ENCODE measurements at places on chromosomes 11 and 22.

DNA sequence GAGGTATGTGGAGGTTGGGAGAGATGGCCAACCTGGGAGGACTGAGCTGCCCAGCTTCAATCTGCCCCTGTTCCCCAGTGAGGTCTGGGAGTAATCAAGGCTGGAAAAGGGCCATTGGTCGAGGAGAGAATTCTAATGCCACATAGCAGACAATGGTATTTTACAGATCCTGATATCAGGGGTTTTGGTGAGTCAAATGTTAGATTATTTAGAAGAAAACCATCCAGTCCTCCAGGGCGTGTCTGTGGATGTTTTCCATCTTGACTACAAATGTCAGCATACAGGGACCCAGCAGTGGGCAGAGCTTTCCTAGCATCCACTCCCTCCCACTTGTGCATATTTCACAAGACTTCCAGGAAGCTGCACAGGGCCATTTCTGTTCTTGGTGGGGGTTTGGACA lies 107.9 kb downstream of the SCN3B start:
- DNase-seq: no peak

DNA sequence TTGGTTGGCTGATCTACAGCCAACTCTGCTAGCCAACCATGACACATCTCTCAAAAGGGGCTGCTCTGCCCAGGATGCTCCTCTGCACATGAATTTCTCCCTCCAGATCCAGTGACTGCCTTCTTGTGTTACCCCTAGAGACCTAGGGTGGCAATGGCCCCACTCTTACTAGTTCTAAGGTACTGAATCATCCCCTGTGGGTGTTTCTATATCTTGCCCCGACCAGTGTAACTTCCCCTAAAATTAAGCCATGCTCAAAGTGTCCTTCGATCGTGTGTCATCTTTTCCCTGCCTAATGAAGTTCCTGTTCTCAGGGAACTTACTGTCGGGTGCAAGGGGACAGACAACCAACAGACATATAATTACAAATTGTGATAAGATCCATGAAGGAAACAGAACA lies 113.3 kb downstream of the FAM76B start:
- no peak for DNase-seq

DNA sequence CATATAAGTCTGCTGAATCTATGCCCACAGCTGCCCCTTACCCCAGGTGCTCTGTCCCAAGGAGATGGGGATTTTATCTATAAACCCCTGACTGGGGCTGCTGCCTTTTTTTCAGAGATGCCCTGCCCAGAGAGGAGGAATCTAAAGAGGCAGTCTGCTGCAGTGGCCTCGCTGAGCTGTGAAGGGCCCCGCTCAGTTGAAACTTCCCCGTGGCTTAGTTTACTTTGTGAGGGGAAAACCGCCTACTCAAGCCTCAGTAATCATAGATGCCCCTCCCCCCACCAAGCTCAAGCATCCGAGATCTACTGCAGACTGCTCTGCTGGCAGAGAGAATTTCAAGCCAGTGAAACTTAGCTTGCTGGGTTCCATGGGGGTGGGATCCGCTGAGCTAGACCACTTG lies 7.4 kb upstream of the SCGB1D4 start:
- DNase-seq: no peak

- no peak for DNase-seq
Measured at GRCh38 chr11:112270551-112271180, 10.0 kb upstream of the PLET1 start.

DNA sequence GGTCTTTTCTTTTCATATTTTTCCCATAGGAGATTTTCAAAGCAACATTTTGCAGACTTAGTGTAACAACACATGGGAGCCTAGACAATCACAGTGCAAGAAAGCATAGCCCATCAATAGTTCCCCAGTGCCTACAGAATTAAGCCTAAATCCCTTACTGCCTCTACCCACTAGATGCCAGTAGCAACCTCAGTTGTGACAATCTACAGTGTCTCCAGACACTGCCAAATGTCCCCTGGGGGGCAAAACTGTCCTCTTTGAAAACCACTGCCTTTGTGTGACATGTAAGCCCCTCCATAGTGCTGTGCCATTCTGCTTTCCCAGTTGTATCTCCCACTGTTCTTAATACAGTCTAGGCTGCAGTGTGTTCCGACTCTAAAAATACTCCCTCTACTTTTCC lies 1329.0 kb downstream of the LRRC4C start:
- no peak for DNase-seq

DNA sequence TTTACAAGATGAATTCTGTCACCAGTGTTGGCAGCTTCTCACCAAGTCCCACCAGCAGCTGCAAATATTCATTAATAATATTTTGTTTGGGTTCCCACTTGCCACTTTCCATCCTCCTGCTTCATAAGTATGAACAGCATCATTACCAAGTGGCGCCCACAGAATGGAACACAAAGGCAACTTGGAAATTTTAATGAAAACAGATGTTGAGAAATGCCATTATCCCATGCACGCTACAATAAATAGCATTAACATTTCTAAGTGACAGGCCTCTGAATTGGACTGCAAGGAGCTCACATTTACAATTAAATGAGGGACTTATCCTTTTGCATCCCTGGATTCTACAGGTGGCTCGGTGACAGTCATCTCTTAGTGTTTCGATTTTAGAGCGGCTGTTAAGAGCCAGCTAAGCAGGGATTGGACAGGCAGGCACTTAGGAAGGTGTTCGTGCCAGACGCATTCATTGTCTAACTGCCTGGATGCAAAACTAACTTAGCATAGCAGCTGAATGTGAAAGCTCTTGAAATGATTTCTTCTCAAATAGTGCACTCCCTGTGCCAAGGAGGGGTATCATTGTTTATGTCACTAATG lies 170.3 kb downstream of the KIRREL3 start:
- no peak for DNase-seq

DNA sequence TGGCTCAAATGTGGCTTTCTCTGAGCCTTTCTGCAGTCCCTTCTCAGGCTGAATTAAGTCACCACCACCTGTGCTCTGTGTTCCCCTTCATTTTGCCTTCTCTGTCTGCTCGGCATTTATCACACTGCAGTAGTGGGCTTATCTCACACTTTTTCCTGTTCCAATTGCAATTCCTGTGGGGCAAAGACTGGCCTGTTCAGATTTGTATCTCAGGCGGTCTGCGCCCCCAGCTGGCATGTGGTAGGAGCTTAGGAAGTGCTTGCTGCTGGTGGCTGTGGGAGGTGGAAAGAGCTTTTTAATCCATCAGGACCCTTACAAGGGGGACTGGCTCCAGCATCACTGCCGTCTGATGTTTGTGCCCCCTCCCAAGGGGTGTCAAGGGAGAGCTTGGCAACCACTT lies 21.2 kb downstream of the BMAL1 start:
- DNase-seq: no peak

- DNase-seq: no peak
Measured at GRCh38 chr11:47171856-47172255, 4.8 kb downstream of the ARFGAP2 start.

- peak; percentile 34 for DNase-seq
Measured at GRCh38 chr11:65424205-65425104, 1.9 kb downstream of the NEAT1 start.

- DNase-seq: no peak
Measured at GRCh38 chr22:44291265-44291664, 21.5 kb downstream of the SHISAL1 start.

DNA sequence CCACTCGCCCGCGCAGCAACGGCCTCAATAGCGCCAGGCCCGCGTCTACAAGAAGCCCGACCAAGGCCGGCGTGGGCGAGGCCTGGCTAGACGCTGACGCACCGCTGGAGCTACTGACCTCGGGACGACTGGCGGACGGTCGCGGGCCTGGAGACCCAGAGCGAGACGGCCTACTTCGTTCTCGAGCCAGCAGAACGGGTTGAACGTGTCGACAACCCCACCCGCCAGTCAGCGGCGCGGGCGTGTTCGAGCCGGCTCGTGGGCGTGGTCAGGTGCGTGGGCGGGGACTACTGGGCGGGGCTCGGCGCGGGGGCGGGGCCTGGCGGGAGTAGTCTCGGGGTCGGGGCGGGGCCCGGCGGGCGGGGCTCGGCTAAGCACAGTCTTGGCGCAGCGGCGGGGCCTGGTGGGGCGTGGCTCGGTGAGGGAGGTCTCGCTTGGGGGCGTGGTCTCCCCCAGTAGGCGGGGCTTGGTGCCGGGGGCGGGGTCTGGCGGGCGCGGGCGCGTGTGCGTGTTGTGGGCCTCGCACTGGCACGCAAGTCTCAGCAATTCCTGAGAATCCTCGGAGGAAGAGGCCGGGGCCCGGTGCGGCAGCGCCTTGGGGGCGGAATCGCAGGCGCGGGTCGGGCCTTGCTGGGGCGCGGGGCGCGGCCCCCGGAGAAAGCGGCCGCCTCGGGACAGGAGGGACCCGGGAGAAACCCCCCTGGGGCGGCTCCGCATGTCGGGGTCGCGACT lies at the start of gene RNH1:
Gene RNH1, minus strand, starts transcription at position 248 of the 732 bp plus-strand sequence. CDS start 5,080 bp downstream, outside the sequence.
- DNase-seq: peak; percentile 82

GRCh38 chr11:530960-531831 lies 4.2 kb downstream of the HRAS start:
- no peak for DNase-seq

DNA sequence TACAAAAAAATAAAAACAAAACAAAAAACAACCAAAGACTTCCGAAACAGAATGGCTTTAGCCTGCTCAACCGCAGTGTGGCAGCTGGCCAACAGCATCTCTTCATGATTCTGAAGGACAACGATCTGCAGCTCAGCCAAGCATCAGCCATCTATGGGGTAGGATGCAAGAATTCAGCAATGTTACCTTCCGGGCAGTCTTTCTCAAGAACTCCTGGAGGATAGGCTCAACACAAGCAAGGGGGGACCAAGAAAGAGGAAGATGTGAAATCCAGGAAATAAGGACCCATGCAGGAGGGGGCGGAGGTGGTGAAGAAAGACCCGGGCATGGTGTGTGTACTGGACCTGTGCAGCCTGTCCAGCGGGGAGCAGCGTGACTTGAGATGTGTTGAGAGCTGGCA lies 3.5 kb upstream of the TSPO start:
- no peak for DNase-seq

- no peak for DNase-seq
Measured at GRCh38 chr11:118652681-118653181, 26.7 kb downstream of the TREH start.

DNA sequence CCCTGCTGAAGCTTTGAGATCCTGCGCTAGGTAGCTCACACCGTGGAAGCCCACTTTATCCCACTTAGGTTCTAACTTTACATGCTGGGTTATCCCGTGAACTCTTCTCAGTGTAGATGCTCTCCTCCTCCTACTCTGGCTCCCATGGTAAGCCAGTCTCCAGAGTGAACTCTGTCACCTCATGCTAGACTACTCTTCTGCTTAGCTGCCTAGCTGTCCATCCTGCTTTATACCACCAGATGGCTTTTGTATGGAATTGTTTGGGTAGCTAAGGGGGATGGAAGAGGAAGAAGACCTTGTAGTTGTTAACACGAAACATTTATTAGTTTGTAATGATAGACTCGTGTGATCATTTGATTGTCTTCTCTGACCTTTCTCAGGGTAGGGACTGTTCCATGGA lies 46.8 kb downstream of the EMSY start:
- DNase-seq: no peak

DNA sequence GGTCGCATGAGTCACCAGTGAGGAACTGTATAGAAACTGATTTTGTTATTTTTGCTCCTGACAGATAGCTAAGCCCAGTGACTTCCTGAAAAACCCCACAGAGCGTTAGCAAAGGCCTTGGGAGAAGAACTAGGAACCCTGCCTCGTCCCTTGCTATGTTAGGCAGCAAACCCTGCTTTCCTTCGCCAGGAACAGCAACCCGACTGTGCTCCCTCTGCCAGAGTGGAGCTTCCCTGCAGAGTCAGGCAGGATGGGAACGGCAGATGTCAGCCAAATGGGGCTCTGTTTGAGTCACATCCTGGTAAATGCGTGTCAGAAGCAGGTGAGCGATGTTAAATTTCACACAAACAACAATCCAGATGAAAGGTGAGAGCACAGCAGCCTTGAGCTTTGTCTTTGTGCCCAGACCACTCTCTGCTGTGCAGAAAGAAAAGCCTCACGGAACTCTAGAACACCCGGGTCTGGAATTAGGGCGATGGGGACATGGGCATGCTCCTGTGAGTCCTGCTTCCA lies 186.6 kb downstream of the ADAMTS15 start:
- peak; percentile 92 for DNase-seq

- no peak for DNase-seq
Measured at GRCh38 chr11:117459979-117460300, 132.3 kb downstream of the CEP164 start.

- DNase-seq: peak; percentile 43
Measured at GRCh38 chr11:71372693-71373657, 75.2 kb downstream of the DHCR7 start.

DNA sequence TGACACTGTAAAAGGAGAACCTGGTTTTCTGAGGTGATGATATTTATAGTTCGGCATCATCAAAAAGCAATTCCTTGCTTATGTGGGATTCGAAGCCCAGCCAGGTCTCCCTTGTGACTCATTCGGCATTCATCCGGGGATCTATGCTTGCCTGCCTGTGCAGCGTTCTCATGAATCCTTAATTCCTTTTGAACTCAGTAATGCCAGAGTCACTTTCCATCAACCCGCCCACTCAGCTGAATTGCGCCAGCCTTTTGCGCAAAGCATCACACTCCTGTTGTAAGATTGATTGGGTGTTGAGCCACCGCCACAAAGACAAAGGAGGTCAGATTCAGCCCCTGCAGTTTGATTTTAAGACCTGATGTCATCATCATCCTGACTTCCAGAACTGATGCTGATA lies 128.6 kb downstream of the SLC17A6 start:
- peak; percentile 96 for DNase-seq

DNA sequence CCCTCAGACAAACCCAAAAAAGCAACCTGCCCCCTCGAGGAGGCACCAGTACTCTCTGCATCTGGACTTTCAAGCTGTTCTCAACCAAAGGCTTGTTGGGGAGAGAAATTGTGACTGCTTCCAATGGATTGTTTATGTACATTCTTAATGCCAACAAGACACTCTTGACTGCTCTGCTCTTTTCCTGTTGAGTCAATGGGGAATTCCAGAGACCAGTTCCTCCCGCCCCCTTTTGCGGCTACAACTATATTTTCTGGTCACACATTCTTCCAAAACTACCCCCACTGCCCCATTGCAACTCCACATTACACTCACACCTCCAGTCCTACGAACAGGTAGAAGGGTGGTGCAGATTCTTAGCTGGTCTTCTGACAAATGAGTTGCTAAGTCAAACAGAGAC lies 187.0 kb downstream of the DSCAML1 start:
- peak; percentile 61 for DNase-seq

- DNase-seq: no peak
Measured at GRCh38 chr22:19739448-19739895, 16.1 kb downstream of the GP1BB start.

GRCh38 chr11:1838426-1839144 lies at the start of gene TNNI2:
Gene TNNI2 (plus strand): TSS chr11:1838981. CDS start chr11:1839697, 716 bp downstream.
- DNase-seq: no peak

DNA sequence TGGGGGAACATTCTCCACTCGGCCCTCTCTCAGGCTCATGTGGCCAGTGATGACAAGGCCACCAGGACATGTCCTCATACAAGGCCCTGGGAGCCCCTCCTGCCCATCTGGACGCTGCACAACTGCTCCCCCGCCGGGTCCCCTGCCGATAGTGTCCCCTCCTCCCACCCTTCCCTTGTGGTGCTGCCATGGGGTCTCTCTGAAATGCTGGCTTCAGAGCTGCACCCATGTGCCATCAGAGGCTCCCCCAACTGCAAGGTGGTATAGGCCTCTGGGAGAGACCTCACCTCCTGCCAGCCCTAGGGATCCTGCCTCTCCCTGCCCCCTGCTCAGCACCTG lies 113.0 kb downstream of the KCNQ1OT1 start:
- DNase-seq: no peak

Measured in bronchial epithelial cell (primary cell).